ENCODE measurements at places on chromosomes 16 and 17.

DNA sequence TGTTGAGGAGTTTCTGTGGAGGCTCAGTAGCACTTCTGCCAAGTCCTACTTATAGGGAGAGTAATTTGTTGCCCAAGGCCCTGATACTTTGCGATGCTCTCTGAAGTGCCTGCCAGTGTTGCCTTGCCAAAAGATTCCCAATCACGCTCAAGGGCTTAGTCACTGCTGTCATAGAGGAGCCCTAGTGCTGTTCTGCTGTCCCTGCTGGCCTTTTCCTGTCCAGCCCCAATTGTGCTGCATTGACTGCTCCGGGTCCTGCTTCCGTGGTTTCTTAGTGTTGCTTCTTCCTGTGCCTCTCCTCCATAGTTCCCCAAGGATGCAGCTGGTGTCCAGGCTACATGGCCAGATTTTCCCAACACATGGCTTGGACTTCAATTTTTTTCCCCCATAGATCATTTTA, 13.9 kb downstream of the NUP93 start:
- no peak for DNase-seq

DNA sequence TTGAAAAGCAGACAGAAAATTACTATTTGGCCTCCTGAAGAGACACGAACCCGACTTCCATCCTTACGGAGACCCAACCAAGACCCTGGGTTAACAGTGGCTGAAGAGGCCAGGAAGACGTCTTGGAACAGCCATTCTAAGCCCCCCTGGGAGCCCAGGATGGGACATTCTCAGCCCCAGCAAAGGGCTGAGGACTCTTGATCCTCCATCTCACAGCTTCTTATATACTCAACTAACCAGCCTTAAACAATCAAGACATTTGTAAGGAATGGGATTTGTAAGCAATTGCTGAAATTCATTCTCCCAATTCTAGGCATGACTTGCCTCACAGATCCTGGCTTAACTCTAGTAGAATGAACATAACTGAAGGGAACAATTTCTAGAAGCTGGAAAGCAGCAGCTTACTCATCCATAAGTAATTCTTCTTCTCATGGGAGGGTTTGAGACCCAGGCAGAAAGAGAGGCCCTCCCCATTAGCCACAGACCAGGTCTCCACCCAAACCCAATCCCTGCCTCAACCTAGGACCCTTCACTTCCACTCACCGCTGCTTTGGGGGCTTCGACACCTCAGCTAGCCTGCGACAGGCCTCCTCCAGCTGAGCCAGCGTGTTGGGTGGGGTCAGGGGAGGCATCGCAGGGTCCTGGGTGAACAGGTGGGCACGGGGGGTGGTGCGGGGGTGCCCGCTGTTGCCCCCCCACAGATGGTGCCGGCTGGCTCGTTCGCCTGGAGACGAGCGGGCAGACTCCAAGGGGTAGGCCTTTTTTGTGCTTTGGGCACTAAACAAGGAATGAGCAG, 25.5 kb downstream of the AXIN2 start:
- no peak for DNase-seq

GRCh38 chr17:19390951-19391350, 4.0 kb upstream of the MFAP4 start:
- no peak for DNase-seq

- DNase-seq: no peak
Measured at GRCh38 chr17:81819708-81820107, 13.4 kb downstream of the MCRIP1 start.

DNA sequence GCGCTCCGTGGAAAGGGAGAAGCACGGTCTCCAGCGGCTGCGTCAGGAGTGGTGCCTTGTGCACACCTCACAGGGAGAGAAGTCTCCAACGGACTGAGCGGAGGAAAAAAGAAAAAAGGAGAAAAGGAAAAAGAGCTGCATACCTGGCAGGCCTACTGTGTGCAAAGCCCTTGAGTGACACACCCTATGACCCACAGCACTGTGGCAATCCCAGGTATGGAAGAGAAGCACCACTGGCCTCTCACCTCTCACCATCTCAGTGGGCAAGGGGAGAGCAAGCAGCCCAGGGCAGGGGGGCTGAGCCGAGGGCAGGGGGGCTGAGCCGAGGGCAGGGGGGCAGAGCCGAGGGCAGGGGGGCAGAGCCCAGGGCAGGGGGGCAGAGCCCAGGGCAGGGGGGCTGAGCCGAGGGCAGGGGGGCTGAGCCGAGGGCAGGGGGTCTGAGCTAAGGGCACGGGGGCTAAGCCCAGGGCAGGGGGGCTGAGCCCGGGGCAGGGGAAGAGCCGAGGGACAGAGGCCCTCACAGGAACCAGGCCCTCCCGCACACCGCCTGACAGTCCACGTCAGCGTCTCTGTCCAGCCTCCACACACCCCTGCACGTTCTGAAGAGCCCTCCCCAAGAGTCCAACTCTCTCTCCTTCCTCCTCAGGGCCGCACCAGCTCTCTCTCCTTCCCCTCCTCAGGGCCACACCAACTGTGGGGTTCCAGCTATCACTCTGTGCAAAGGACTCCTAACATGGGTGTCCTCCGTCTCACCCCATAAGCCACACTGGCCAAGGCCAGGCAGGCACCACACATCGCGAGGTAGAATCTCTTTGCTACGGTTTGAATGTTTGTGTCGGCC, 105.8 kb downstream of the ZNF778 start:
- no peak for DNase-seq

GRCh38 chr16:2214719-2214968, at the start of gene PGP:
PGP (minus strand) TSS chr16:2214840; CDS start chr16:2214777, 63 bp downstream.
- DNase-seq: no peak

GRCh38 chr17:70527364-70527888, 358.1 kb downstream of the KCNJ2 start:
- no peak for DNase-seq

DNA sequence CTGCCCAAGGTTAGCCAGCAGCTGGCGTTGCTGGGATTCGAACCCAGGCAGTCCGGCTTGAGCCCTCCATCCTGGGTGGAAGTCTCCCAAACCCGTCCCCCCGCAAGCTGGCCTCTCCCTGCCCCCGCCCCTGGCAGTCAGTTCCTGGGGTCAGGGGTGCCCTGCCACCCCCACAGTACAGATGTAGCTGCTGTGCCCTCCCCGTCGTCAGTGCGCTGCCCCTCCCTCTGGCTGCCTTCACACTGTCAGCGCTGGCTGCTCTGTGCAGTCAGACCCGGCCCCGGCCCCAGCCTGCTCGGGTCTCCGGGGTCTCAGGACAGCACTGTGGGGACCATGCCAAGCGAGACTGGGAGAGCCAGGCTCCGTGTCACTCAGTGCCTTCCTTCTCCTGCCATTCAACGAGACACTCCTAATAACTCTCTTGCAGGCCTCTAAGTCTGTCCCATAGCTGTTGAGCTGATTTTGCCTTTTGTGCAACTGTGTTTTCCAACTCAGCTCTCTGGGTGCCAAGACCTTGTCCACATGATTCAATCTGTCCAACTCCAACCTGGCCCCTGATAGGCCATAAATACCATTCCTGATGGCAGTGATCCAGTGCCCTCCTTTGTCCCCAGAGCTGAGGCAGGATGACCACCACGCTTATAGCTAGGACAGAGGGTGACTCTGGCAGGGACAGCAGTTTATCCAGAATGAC, 55.5 kb upstream of the IL34 start:
- no peak for DNase-seq

DNA sequence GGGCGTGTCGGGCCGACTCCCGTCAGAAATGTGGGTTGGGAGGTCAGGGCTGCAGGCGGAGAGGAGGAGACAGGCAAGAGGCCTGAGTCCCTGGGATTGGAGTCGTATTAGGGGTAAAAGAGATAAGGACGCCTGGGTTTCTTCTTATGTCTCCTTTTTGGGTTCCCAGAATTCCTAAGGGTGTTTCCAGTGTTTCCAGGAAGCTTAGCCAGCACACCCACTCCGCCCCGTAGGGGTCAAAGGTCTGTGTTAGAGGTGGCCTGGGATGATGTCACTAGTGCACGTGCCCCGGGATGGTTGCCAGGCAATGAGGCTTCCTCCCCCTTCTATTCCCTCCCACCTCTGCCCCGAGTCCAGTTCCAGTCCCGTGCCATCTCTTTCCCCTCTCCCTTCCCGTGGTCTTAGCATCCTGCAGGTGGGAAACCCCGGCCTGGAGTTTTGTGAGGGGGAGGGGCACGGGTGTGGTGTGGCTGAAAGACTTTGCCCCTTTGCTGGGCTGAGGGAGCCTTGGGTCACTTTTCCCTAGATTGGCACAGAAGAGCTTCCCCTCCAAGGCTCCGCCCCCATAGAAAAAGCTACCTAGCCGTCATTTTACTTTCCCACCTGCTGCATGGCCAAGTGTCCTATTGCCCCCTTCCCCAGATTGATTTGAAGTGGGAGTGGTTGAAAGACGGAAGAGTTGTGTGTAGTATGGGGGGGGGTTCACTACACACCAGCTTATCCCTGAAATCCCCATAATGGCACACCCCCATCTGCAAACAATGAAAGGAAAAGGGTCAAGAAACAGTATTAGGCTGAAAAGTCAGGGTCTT, 2.8 kb downstream of the KDM6B start:
- no peak for DNase-seq

GRCh38 chr16:30356401-30357084, 1.4 kb upstream of the CD2BP2 start:
- DNase-seq: no peak

DNA sequence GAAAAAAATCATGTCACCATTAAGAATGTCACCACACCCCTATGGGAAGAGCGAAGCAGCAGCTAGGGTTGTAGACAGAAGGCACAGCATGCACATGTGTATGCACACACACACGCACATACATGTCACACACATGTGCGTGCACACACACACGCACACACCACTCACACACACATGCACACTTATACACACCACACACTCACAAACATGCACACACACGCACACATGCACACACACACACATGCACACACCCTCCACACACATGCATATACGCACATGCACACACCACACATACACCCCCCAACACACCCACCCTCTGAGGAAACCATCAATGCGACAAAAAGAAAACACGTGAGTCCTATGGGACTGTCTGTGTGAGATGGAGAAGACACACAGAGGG, 205.4 kb downstream of the ENGASE start:
- DNase-seq: no peak

DNA sequence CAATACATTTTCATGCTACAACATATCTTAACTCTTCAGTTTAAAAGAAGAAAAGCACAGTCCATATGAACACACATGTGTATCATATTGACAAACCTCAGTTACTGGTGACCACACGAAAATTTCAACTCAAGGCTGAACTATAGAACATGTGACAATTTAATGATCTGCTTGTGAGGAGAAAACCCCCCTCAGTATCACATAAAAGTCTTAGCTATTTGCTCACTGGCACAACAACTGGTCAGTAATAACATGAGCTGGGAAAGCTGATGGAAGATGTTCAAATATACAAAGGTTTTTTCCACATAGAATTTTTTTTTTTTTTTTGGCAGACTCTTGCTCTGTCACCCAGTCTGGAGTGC, 19.5 kb downstream of the ZNF652 start:
- no peak for DNase-seq

DNA sequence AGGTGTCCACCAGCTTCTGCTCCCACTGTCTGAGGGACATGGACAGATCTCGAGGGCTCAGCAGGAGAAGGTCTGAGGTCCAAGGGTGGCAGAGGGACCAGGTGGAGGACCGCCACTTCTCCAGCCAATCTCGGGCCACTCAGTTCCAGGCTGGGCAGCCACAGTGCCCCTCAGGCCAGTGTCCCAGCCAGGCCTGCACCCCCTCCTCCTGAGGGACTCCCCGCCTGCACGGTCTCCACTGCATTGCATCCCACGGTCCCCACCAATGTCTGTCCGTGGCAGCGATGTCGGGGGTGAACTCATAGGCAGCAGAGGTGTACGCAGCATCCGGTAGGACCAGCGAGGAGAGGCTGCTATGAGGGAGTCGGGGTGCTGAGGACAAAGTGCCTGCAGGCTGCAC, 64.2 kb upstream of the DOC2B start:
- no peak for DNase-seq

DNA sequence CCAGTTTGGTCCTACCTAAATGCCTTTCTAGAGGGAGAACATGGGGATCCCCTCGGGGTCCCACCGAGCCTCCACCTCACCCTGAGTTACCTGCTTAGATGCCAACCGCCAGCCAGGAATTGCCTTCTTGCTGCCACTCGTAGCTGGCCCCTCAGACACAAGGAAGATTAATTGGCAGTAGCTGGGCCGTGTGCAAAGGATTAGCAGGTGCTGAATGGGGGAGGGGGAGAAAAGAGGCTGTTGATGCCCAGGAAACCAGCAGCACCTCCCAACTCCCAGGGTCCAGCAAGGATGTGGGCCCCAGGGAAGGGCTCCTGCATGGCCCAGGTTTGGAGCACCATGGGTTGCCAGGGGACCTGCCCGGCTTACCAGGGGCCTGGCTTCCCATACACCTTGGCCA, at the start of gene CNGB1:
CNGB1 (minus strand) TSS at position 159 of the 400 bp plus-strand sequence. CDS start 3,842 bp downstream, outside the sequence.
- no peak for DNase-seq

DNA sequence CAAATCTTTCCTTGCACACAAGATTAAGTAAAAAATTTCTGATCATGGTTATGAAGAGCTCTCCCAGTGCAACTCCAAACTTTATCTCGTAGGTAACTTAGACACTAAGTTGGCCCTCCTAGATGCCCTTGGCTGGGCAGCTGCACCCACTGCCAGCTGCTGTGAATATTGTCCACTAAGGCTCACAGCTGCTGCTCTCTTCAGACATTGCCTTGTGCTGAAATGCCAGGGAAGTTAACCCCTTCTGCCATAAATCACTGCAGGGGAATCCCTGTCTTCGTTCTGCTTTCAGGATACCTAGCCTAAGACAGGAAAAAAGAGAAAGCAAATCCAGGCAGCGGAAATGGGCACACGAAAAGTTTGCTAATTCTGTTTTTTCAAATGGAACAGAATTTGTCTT, 106.4 kb downstream of the IRX5 start:
- DNase-seq: no peak

GRCh38 chr16:54171626-54172537, 114.7 kb downstream of the IRX3 start:
- no peak for DNase-seq

DNA sequence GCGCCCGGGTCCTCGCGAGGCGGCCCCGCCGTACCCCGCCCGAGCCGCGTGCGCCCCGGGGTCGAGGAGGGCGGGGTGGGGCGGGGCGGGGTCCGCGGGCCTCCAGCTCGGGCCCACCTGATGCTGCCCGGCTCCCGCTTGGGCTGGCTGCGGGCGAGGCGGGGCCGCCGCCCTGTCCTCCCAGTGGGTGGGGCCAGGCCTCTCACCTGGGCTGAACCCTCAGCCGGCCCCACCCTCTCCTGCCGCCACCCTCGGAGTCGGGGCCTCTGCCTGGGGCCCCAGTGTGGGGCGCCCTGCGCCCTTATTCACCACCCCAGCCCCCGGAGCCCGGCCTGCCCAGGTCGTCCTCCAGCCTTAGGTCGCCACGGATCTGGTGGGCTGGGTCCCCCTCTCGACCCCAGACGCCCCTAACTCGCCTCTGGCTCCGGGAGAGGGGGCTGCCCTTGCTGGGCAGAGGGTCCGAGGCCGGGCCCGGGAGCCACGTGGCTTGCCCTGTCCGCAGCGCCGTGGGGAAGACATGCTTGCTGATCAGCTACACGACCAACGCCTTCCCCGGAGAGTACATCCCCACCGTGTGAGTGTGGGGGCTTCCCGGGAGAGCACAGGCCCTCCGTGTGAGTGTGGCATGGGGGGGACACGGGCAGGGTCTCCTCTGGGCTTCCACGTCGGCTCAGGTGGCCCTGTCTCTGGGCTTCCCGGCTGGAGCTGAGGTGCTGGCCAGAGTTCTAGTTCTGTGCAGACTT, 578 bp downstream of the RAC3 start:
- DNase-seq: no peak

GRCh38 chr16:1770328-1771187, 785 bp downstream of the NME3 start:
- peak; percentile 49 for DNase-seq
